Testis (tissue), 5 donors: ENCODE measurements at places on chromosomes 4 and X.

DNA sequence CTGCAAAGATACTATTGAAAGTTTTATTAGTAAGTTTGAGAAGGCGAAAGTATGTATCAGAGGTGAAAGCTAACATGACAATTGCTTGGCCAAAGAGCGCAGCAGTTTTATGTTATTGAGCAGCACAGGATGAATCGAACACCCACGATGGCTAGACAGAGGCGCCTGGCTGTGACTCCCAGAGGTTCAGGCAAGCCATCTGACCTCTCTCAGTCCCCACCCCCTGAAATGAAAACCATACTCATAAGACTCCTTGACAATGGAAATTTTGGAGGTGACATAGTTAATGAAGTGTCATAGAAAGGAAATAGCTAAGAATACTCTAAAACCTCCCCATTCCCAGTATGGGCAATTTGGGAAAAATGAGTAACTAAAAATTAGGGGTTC, 70.6 kb downstream of the MGST2 start:
- no peak overlapping the region for H3K4me3 ChIP-seq
- H3K27ac ChIP-seq, result no peak overlapping the region
- no peaks in the 10 kb centered on the region for H3K27me3 ChIP-seq
- no peaks in the 10 kb centered on the region for H3K36me3 ChIP-seq

DNA sequence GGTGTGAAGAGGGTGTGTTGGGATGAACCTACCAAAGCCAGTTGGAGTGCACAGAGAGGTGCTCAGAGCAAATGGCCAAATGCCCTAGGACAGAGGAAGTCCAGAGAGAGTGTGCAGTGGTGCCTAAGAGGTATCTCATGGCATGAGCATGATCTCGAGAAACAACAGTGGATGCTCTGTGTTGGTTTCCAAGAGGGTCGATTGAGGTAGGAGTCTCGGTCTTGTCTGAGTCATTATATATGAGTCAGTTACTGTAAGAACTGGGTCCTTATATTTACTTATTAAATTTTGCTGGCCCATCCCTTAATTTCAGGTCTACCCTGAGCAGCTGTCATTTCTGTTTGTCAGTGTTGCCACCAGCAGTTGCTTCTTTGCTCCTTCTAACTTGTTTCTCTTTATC, 86.6 kb upstream of the TMEM150C start:
- no peak overlapping the region for H3K27ac ChIP-seq
- no peaks in the 10 kb centered on the region for H3K4me1 ChIP-seq
- DNase-seq, result no peak
- H3K36me3 ChIP-seq, result no peaks in the 10 kb centered on the region

DNA sequence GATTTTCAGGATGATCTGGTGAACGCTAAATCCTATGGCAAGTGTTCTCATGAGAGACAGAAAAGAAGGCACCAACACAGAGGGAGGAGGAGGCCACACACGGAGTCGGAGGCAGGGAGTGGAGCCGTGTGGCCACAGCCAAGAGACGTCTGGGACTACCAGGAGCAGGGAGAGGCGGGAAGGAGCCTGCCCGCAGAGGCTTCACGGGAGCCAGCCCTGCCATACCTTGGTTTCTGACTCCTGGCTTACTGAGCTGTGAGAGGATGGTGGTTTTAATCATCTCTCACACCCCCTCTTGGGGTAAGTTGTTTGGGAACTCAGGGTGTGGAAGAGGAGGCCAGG, 33.5 kb upstream of the GPR78 start:
- H3K36me3 ChIP-seq, result no peaks in the 10 kb centered on the region
- H3K4me3 ChIP-seq, result no peak overlapping the region
- H3K27ac ChIP-seq, result no peak overlapping the region
- H3K4me1 ChIP-seq, result no peaks in the 10 kb centered on the region

GRCh38 chrX:22360129-22360528, 87.4 kb downstream of the CBLL2 start:
- no peaks in the 10 kb centered on the region for H3K36me3 ChIP-seq
- H3K4me3 ChIP-seq, result no peak overlapping the region
- no peak overlapping the region for H3K27ac ChIP-seq
- H3K27me3 ChIP-seq, result no peaks in the 10 kb centered on the region
- H3K4me1 ChIP-seq, result no peaks in the 10 kb centered on the region

DNA sequence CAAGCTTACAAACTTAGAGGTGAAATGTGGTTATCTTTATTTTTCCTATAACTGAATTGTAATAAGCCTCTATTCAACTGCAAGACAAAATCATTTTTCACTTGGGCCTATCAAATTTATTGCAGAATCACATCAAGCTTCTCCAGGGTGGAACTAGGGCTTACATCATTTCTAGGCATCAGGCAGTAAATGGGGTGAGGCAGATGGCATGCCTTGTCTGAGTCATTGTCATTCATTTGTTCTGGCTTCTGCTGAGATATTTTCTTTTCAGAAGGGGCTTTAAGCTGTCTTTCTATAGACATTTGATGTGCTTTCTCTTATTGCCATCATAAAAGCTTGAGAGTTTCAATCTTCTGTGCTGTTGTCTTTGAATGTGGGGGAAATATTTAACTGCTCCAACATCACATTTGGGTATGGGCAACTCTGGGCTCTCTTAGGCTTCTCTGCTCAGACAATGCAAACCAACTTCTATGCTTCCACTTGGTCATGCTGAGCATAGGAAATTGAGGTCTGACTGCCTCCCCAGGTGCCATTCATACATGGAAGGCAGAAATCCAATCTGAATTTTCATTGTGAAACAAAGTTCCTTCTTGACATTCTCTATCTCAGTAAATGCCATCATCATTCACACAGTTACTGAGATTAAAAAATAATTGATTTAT, 225.8 kb upstream of the GIMD1 start:
- H3K4me3 ChIP-seq, result no peak overlapping the region
- H3K36me3 ChIP-seq, result no peaks in the 10 kb centered on the region
- no peak overlapping the region for H3K27ac ChIP-seq
- DNase-seq, result no peak
- H3K4me1 ChIP-seq, result no peaks in the 10 kb centered on the region

GRCh38 chrX:66262807-66263206, 98.8 kb downstream of the HEPH start:
- H3K36me3 ChIP-seq, result no peaks in the 10 kb centered on the region
- no peak for DNase-seq
- H3K4me3 ChIP-seq, result no peak overlapping the region
- H3K4me1 ChIP-seq, result no peaks in the 10 kb centered on the region
- H3K27ac ChIP-seq, result no peak overlapping the region

GRCh38 chr4:186915816-186916215, 192.2 kb upstream of the FAT1 start:
- H3K4me3 ChIP-seq, result no peak overlapping the region
- no peaks in the 10 kb centered on the region for H3K4me1 ChIP-seq
- H3K36me3 ChIP-seq, result no peaks in the 10 kb centered on the region
- no peak for DNase-seq

DNA sequence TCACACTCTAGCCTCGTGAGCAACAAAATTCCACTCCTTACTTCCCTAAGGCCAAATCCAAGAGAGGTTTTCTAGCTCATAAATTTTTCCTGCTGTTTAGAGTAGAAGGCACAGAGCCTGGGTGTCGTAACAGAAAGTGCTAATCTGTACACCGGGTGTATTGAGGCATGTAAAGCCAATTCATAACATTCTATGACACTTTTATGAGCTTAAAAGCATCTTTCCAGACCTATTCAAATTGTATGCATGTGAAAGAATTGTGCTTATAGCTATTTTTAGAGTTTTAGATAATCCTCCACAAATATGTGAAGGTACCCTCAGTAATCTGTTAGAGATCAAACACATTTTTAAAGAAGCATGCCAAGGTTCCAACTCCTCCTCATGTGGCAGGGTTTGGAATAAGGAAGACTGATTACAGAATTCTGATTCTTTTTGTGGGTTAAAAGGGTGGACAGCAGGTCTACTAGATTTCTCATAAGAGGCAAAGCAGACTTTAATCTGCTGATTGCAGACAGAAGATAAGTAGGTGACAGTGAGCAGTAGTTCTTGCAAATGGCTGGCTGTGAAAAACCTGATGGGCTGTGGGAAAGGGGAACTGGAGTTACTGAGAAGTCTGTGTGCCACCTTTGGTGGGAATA, 25.5 kb upstream of the LRCH2 start:
- H3K4me1 ChIP-seq, result no peaks in the 10 kb centered on the region
- DNase-seq, result no peak
- no peaks in the 10 kb centered on the region for H3K27me3 ChIP-seq

- H3K4me1 ChIP-seq, result no peaks in the 10 kb centered on the region
- DNase-seq, result no peak
- no peak overlapping the region for H3K4me3 ChIP-seq
Measured at GRCh38 chr4:82352825-82353366, 20.9 kb downstream of the HNRNPD start.

GRCh38 chr4:140186651-140187315, 32.8 kb upstream of the MAML3 start:
- no peak overlapping the region for H3K4me3 ChIP-seq
- H3K36me3 ChIP-seq, result no peaks in the 10 kb centered on the region
- no peaks in the 10 kb centered on the region for H3K27me3 ChIP-seq
- H3K4me1 ChIP-seq, result no peaks in the 10 kb centered on the region
- DNase-seq, result no peak
- H3K27ac ChIP-seq, result no peak overlapping the region

GRCh38 chrX:9530848-9531274, 66.0 kb downstream of the TBL1X start:
- no peak overlapping the region for H3K4me3 ChIP-seq
- peaks cover 4% of the 10 kb centered on the region for H3K4me1 ChIP-seq
- peak; percentile 88 for DNase-seq
- H3K27me3 ChIP-seq, result no peaks in the 10 kb centered on the region
- no peak overlapping the region for H3K27ac ChIP-seq
- no peaks in the 10 kb centered on the region for H3K36me3 ChIP-seq

GRCh38 chr4:87092389-87093141, 127.9 kb downstream of the KLHL8 start:
- no peak for DNase-seq
- H3K4me3 ChIP-seq, result no peak overlapping the region
- H3K27ac ChIP-seq, result no peak overlapping the region

DNA sequence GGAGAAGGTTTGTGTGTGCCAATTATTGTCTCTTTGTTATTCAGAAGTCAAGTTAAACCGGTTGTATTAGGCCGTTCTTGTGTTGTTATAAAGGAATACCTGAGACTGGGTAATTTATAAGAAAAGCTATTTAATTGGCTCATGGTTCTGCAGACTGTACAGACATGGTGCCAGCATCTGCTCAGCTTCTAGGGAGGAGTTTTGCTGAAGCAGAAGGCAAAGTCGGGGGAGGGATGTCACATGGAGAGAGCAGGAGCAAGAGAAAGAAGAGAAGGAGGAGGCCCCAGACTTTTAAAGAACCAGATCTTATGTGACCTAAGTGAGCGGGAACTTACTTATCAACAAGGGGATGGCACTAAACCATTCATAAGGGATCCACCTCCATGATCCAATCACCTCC, 349.3 kb upstream of the PCDH18 start:
- H3K4me1 ChIP-seq, result no peaks in the 10 kb centered on the region
- no peaks in the 10 kb centered on the region for H3K36me3 ChIP-seq
- H3K4me3 ChIP-seq, result no peak overlapping the region
- no peaks in the 10 kb centered on the region for H3K27me3 ChIP-seq
- peak; percentile 18 for DNase-seq
- H3K27ac ChIP-seq, result no peak overlapping the region

DNA sequence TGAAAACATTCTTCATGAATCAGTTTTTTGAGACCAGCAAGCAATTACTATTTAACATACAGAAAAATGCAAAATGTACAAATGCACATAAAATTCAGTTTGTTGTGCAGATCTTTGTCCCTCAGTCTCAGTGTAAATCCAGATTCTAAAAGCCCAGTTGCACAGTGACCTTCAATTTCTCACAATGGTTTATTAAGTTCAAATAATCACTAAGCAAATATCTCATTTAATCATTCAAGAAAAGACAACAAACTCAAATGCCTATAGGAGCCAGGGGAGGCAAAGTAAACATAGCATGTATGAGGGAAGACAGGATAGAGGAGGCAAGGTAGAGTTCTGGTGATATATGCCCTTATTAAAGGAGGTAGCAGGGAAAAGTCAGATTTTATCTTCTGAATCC, 82.8 kb downstream of the PPP3CA start:
- no peak overlapping the region for H3K4me3 ChIP-seq
- H3K36me3 ChIP-seq, result no peaks in the 10 kb centered on the region
- H3K4me1 ChIP-seq, result peaks cover 3% of the 10 kb centered on the region

DNA sequence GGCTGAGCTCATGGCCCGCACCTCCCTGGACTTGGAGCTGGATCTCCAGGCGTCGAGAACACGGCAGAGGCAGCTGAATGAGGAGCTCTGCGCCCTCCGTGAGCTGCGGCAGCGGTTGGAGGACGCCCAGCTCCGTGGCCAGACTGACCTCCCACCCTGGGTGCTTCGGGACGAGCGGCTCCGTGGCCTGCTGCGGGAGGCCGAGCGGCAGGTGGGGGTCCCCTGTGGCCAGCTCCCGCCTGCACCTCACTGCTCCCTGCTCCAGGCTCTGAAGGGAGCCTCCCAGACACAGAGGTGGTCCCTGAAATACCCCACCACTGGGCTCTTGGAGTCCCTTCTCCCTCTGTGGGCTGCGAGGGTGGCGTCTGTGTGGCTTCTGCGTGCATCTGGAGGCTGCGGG, 18.0 kb upstream of the CLCN4 start:
- no peaks in the 10 kb centered on the region for H3K4me1 ChIP-seq
- no peak overlapping the region for H3K4me3 ChIP-seq
- no peaks in the 10 kb centered on the region for H3K36me3 ChIP-seq
- no peaks in the 10 kb centered on the region for H3K27me3 ChIP-seq

DNA sequence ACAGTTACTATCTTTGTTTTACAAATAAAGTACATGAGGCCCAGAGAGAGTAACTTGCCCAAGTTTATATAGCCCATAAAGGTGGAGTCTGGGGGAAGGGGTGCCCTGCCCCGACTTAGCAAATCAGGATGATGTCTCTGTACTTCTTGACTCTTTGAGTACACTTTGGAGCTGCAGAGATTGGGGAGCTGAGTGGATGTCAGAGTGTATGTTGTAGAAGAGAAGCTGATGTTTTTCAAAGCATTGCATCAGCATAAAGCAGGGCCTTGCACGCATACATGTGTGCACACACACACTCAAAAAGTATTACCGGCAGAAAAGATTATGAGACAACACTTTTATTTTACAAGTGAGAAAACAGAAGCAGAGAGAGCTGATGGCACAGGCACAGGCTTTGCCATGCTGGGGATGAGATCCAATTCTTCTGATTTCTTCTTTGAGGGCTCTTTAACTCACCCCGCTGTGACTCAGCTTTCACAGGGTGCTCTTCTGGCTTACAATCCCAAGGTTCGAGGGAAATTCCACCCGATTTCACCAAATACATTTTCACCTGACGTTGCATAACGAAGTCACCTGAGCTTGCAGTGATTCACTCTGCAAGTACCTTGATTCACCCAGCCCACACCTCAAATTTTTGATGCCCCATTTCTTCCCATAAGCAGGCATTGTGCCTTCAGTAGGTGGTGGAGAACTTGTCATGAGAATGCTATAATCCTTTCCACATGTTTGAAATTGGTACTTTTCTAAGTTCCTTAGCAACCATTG, 292.8 kb upstream of the BOD1L1 start:
- no peak overlapping the region for H3K4me3 ChIP-seq
- no peak overlapping the region for H3K27ac ChIP-seq
- H3K4me1 ChIP-seq, result peaks cover 17% of the 10 kb centered on the region
- H3K36me3 ChIP-seq, result no peaks in the 10 kb centered on the region
- no peak for DNase-seq
- H3K27me3 ChIP-seq, result no peaks in the 10 kb centered on the region
